PC-9 (cell line): ENCODE measurements at places on chromosomes 11 and 22.
A peak's percentile ranks its signal among the peaks of the same experiment; 100 is the strongest.

DNA sequence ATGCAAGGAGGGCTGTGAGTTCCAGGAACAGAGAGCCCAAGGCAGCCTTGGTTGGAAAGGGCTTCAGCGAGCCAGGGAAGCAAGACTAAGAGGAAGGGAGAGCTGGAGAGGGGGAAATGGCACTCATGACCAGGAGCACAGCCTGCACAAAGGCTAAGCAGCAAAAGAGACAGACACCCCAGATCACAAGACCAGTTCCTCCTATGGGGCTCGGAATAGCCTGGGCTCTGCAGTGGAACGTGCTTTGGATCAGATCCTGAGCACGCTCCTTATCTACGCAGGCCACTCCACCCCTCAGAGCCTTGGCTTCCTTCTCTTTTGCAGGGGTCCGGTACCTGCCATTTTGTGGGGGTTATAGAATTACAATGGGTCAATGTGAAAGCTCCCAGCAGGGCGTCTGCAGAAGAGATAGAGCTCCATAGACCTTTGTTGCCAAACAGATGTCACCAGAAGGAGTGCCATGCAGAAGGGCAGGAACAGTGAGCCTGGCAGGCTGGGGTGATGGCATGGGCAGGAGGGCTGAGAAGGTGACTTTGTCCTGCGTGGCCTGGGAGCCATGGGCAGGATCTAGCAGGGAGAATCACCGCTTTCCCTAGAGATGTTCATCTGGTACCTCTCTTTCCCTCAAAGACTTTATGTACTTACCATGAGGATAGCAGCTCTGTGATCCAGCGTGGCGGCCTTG lies 33.8 kb downstream of the ZC3H7B start:
- no peak for DNase-seq

- DNase-seq, result no peak
These were observed 2.7 kb downstream of the MUC5B start for GRCh38 chr11:1225386-1226225.

- DNase-seq, result no peak
These were observed 8.4 kb upstream of the CCKBR start for GRCh38 chr11:6251120-6251733.

GRCh38 chr11:128216198-128216597 lies 371.2 kb downstream of the ETS1 start:
- no peak for DNase-seq

DNA sequence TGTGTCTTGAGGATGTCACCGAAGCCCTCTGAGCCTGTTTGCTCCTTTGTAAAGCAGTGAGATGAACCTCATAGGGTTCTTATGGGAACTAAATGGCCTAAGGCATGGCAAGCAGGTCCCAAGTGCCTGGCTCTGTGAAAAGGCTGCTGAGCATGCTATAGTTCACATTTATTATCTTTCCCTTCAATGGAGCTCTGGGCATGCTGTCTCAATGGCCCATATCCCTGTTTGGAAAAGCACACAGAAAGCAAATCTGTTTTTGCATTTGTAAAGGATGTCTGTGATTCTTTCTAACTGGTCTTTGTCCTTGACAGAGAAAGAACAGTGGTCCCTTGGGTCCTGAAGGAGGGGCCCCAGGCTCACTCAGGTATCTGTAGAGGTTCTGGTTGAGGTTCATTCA lies 26.4 kb downstream of the RTCB start:
- DNase-seq, result peak; percentile 17

GRCh38 chr22:25014896-25015755 lies 62.6 kb downstream of the KIAA1671 start:
- no peak for DNase-seq

DNA sequence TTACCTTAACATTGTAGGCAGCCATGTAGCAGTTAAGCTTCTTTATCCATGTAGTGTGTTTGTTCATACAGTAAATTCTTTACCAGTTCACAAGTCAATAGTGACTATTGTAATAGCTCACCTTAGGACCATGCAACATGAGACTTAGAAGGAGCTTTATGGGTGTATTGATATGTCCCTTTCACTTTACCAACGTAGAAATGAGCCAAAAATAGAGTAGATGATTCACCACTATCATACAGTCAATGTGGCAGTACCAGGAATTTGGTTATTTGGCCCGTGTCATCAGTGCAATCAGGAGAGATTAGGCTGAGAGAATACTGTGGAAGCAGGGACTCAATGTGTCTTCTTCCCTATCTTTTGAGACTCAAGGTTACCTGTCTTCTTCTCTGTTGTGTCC lies 4.7 kb downstream of the ZDHHC13 start:
- no peak for DNase-seq

- DNase-seq, result no peak
These were observed 92.2 kb downstream of the BRD1 start for GRCh38 chr22:49735411-49735900.

- DNase-seq, result peak; percentile 91
These were observed 995 bp downstream of the TMEM134 start for GRCh38 chr11:67468056-67468455.

GRCh38 chr22:24068377-24068680 lies 57.2 kb downstream of the CABIN1 start:
- no peak for DNase-seq

- DNase-seq, result no peak
These were observed 27.8 kb downstream of the ANO1 start for GRCh38 chr11:70105755-70106571.

DNA sequence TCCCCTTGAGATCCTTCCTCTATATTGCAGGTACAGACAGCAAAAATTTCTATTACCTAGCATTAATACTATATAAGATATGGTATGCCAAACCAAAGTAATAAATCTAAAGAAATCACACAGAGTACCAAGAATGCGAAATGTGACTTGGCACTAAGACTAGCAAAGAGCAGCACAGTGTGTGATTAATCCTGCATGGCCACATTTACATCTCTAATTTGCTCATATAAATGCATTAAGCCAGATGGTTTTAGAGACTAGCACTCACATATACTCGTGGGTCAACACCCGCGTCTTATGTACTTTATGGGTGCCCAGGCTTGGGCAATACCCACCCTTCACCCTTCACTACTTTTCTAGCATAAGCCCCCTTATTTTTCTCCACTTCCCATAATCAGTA lies 213.2 kb downstream of the TTC28 start:
- no peak for DNase-seq

DNA sequence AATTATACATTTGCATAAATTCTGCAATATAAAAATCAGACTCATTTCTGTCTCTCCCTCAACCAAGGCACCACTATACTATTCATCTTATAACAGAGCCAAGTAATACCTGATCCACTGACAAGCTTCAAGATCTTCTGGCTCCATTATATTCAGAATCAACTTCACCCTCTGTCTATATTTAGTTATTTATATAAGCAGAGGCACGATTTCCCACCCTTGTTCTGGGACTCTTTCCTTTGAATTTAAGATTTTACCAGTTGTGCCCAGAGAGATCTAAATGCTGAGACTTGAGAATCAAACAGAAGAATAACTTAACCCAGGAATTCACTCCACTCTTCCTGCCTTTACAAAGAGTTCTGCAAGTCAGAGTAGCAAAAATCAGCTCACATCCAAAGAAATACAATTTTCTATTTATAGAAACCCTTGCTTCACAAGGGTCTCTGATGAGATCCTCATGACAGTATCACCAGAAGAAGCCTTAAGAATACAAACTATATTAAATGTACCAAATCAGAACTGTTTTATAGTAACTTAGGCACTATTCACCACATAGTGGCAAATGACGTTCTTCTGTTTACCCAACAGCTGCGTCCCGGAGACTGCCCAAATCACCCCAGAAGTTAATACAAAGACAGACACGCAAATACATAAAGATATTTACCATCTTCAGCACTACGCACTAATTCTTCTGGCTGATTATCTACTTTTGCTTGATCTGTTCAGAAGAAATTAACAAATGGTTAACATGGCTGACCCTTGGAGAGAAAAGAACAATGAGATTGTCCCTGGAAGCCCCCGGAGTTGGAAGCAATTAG lies 32.3 kb upstream of the CCDC89 start:
- DNase-seq, result no peak

- no peak for DNase-seq
These were observed 4.8 kb downstream of the DIXDC1 start for GRCh38 chr11:111941963-111942362.

GRCh38 chr11:12091956-12092558 lies 18.3 kb upstream of the MICAL2 start:
- no peak for DNase-seq

- peak; percentile 29 for DNase-seq
These were observed 70.0 kb downstream of the RBX1 start for GRCh38 chr22:41021061-41021612.

DNA sequence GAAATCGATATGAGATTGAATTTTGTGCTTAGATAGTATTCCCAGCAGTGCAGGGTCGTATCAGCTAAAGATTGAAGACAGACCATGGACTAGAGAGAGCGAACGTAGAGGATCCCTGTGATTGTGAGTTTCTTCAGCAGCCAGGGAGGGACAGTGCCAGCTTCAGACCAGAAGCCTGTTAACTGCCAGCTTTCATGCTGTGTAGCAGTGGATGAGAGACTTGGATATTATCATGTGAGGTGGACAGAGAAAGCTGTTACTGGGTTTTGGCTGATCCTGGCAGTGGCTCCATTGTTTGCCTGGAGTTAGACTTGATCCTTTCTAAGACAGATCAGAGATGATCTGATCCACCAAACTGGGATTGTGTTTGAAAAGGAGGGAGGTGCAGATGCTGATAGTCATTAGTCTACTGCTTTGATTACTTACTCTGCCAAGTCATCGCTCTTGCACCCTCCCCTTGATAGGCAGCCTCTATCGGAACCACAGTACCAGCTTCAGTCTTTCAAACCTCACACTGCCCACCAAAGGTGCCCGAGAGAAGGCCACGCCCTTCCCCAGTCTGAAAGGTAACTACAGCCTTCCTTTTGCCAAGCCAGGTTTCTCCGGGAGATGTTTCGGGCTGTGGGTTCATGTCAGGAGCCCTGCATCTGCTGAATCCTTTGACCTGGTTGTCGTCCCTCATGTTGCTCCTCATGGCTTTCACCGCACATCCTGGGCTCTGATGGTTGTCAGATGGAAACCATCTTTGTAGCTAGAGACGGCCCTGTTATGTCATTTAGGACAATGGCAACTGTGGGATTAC lies 16.2 kb downstream of the MADD start:
- DNase-seq, result no peak

GRCh38 chr11:2089536-2090165 lies 49.5 kb downstream of the IGF2 start:
- no peak for DNase-seq

- DNase-seq, result no peak
These were observed 41.2 kb upstream of the KCNQ1OT1 start for GRCh38 chr11:2741006-2741376.

DNA sequence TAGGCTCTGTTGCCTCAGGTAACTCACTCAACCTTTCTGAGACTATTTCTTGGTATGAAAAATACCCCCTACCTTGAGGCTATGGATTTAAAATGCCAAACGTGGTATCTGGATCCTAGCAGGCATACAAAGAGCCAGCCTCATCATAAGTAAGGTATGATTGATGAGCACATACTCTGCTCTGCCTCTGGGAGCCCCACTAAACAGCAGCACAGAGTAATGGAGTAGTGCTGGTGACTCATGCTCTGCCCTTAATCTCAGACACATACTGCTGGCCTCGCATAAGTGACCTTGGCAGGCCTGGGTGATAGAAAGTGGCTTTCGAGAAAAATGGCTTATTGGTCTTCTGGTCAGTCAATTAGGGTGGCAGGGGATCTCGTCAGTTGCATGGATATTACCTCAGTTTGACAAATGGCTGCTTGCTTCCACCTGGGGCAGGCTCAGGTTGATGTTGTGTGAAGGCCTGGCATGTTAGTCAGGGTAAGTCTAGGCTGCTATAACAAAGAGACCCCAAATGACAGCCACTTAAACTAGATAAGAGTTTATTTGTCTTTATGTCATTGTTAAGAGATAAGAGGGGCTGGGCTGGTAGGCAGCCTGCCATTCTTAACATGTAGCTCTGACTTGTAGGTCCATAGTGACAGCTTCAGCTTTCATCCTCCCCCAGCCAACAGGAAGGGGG lies 15.2 kb upstream of the SLC6A5 start:
- DNase-seq, result no peak

DNA sequence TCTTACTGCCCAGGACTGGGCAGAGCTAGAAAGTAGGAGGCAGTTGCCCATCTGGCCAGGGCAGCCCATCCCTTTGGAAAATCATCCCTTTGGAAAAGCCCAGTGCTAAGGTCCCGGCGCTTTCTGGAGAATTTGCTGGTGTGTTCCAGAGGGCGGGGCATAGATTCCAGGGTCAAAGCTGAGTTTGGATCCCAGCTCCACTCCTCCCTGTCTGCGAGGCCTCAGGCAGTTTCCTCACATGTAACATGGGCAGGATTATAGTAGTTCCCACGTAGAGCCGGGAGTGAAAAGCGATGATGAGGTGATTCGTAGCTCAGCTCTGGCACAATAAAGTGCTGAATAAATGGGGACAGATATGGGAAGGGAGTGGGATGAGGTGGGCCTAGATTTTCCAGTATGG lies 31.4 kb upstream of the LRRC10B start:
- DNase-seq, result no peak

GRCh38 chr11:81420668-81421250 lies 1312.9 kb downstream of the FAM181B start:
- DNase-seq, result no peak

DNA sequence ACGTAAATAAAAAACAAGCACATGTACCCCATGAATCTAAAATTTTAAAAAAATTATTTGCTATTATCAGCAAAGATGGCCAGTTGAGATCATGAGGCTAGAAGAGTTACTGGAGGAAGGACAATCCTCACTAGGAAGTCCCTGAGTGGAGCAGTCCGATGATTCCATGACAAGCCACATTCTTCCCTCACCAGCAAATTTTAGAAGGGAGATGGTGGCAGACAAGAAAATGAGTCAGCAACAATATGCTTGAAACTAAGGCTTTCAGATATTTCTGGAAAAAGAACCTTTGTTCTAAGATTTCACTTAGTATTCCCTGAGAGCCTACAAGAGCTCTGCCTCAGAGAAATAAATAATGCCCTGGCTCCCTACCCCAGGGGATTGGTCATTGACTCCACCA lies 34.9 kb downstream of the P4HA3 start:
- DNase-seq, result no peak

GRCh38 chr22:42649246-42650099 lies at the start of gene CYB5R3:
Gene CYB5R3 (minus strand): TSS chr22:42649392. CDS start chr22:42649315, 77 bp downstream.
- peak; percentile 40 for DNase-seq

GRCh38 chr11:129950101-129951091 lies 52.2 kb downstream of the PRDM10 start:
- no peak for DNase-seq

DNA sequence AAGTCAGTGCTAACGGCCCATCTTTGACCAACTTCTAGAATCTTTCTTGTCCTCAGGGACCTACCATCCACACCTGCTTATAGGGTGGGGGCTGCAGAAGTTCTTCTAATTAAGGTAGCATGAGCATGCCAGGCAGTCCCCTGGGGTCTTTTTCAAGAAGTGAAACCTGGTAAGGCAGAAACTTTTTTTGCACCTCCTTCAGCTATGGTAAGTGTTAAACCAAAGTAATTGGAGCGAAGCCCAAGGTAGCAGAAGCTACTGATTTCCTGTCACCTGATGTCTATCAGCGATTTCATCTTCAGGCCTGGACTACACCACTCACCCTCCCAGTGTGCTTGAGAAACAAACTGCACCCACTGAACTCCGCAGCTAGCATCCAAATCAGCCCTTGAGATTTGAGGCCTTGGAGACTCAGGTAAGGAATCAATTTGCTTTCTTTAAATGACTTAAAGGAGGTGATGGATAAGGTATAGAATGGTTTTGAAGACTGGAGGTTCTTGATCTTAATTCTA lies at the start of gene MS4A1:
MS4A1 (plus strand) TSS at position 317 of the 512 bp plus-strand sequence. CDS start 6,528 bp downstream, outside the sequence.
- DNase-seq, result no peak
